GM12891 (cell line): ENCODE measurements at places on chromosomes 1 and 21.
A peak's percentile ranks its signal among the peaks of the same experiment; 100 is the strongest.

DNA sequence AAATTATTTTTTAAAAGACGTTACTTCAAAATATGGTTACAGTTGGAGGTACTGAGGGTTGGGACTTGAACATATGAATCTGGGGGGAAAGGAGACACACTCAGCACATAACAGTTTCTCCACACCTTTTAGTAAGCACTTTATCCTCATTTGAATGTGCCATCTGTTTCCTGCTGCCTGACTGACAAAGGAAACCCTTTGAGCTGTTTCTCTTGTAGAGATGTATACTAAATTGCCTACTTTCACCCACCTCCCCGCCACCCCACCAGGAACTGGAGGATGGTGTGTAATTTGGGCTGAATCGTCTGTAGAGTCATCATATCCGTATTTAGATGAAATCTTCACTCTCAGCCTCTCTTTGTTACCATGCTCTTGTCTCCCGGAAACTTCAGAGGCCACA, 108.1 kb downstream of the KAZN start:
- no peak for DNase-seq

DNA sequence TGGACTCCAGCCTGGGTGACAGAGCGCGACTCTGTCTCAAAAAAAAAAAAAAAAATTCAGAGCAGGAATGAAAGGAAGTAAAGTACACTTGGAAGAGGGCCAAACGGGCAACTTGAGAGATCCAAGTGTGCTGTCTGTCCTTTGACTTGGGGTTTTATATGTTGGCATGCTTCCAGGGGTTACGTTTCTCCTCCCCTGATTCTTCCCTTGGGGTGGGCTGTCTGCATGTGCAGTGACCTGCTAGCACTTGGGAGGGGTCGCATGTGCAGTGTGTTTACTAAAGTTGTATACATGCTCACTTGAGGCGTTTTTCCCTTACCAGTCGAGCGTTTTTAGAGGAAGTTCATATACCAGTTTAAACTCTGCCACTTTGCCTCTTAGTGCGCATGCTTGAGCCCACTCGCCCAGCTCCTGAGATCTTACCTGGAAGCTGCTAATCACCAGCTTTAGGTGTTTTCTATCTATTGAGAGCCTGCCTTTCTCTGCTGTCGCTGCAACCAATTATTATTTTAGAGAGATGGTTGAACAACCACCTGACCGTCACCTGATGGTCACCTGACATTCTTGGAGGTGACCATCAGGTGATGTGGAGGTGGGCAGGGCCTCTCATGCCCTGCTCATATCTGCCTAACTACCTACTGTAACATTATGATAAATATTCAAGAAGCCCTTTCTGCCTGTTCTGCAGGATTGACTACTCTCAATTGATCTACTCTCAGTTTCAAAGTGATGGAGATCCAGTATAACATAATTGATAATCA, 140.1 kb downstream of the MACF1 start:
- DNase-seq = no peak

GRCh38 chr1:182622901-182623528, 18.8 kb upstream of the RGS16 start:
- no peak for DNase-seq

- DNase-seq = no peak
Measured at GRCh38 chr1:51504806-51505525, 14.1 kb downstream of the EPS15 start.

GRCh38 chr1:97108179-97108578, 386.6 kb downstream of the PTBP2 start:
- DNase-seq = no peak

DNA sequence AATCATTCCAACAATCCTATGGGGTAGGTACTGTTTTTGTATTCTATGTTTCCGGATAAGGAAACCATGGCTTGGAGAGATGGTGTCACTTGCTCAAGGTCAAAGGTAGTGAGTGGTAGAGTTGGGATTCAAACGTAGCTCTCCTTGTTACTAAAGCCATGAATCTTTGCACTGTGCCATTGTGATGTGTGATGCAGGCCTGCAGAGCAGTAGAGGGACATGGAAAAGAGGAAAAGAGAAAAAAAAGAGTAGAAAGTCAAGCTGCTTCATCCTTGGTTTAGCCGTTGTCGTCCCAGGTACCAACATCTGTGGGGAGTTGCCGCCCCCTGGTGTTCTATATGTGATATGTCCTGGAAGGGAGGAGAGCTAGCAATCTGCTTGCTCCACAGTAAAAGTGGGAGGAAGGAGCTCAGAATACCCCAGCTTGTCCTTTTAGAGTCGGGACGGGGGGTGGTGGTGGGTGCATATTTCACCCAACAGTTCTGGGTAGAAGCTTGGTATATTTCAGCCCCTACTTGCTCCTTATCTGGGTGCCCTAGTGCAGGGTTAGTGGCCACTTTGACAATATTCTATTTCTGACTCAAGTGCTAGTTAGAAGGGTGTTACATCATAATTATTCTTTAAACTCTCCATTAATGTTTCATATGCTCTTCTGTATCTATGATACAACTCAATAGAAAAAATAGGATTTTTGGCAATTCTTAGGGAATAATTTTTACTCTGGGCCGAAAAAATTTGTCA, 98.4 kb downstream of the EBNA1BP2 start:
- DNase-seq = peak; percentile 42

DNA sequence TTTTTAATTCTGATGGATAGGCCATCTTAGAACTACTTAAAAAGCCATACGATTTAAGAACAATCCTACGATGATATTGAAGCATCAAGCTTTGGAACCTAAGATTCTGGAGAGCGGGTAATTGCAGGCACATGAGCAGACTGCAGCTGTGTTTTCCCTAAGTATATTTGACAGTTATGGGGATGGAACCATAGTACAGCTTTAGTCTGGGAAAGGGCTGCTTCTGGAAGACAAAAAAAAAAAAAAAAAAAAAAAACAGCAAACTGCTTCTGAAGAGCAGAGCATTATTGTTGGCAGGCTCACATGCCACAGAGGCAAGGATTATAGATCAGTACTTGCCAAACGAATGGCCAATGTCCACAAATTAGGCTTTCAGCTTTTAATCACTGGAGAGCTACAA, 1618.7 kb downstream of the AMY1C start:
- no peak for DNase-seq
